Activated CD8-positive, alpha-beta memory T cell treated with anti-CD3 and anti-CD28 coated beads for 48 hours (primary cell): ENCODE measurements at places on chromosomes 4 and X.

DNA sequence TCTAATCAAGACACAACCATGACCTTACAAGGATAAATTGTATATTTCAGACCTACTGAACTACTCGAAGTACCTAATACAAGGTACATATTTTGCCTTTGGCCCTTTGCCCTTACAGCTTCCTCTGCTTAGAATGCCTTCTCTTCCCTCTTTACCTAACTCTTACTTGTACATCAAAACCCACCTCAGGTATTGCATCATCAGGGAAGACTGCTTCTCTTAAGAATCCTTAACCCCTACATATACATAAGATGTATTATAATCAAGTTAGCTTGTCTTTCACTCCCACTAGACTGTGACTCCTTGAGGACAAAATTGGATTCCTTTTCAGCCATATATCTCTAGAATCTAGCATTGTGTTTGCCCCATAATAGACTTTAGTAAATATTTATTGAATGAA lies 101.7 kb upstream of the STIM2 start:
- no peak for DNase-seq

DNA sequence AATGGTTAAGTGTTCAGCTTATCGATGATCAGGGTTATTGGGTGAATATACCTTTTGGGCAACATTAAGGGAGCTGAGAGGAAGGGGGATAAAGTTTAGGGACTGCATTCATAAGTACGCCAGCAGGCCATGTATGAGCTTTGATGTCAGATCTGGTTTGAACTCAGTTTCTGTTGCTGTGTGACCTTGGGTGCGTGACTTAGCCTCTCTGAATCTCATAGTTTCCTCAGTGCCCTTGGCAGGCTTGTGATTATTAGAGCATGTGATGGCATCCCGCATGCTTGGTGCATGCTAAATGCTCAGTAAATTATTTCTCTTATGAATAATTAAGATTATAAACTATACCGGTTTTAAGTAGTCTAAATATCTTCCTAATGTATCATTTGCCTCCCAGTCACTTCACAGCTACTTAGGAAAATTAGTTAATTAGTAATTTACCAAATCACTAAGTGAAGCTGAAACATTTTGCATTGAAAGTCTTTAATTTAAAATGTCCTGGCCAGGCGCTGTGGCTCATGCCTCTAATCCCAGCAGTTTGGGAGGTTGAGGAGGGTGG lies 3.8 kb downstream of the TBC1D14 start:
- no peak for DNase-seq

GRCh38 chrX:133607419-133608348 lies 192.4 kb upstream of the GPC4 start:
- DNase-seq = no peak

- DNase-seq = no peak
Observed at GRCh38 chr4:162727232-162727631, 439.5 kb downstream of the NAF1 start.

GRCh38 chr4:99540277-99540939 lies 23.4 kb downstream of the TRMT10A start:
- DNase-seq = no peak

- DNase-seq = no peak
Observed at GRCh38 chr4:113276464-113277170, 227.2 kb downstream of the ANK2 start.
